Fibroblast of skin of left biceps (primary cell): ENCODE measurements at places on chromosomes 5 and 9.
A peak's percentile ranks its signal among the peaks of the same experiment; 100 is the strongest.

- DNase-seq = no peak
Observed at GRCh38 chr5:74638970-74639806, 1.3 kb downstream of the ENC1 start.

DNA sequence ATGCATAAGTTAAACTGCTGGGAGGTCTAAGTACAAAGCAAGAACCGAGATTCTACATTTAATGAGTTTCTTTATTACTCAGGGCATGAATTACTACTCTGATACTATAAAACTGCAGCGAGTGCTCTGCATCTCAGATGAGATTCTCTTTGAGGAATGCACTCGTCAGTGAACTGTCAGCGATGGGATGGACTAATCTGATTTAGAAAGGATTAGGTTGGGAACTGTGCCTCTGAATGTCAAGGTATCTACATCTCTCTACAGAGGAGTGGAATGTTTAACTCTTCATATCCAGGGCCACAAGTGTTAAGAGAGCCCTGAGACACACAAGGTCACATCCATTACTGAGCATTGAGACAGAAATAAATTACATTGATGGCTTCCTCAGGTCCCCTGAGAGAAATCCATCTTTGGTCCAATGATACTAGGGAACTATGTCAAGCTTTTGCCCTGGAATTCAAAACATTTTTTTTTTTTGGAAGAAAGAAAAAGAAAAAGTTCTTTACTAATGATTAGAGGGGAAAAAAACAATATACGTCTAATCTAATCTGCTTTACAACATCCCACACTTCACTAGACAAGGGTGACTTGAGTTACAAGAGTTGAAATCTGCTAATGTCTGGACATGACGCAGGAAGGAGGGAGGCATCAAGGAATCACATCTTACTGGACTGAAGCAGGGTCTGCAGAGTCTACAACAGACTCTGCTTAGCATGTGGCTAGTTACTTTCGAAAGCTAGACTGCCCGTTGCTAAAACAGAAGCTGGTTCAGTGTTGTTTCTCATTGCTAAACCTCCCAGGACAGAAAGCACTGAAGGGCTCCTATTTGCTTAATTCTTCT lies 270.0 kb upstream of the TLE4 start:
- no peak for DNase-seq

DNA sequence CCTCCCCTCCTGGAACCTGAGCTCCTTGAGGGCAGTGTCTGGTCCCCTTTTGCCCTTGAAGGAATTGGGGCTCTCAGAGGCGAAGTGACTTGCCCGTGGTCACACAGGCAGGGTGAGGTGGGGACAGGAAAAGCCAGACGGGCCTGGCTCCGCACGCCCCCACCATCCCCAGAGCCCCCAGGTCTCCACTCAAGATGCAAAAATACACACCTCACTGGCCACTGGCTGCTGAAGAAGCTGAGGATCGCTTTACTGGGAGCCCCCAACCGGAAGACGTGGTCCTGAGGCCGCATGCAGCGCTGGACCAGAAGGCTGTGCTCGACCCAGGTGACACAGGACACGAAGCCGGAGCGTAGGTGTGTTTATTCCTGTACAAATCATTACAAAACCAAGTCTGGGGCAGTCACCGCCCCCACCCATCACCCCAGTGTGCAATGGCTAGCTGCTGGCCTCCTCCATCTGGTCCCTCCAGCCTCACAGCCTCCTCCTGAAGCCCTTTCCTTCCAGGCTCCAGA lies 7.6 kb upstream of the AK1 start:
- DNase-seq = no peak

DNA sequence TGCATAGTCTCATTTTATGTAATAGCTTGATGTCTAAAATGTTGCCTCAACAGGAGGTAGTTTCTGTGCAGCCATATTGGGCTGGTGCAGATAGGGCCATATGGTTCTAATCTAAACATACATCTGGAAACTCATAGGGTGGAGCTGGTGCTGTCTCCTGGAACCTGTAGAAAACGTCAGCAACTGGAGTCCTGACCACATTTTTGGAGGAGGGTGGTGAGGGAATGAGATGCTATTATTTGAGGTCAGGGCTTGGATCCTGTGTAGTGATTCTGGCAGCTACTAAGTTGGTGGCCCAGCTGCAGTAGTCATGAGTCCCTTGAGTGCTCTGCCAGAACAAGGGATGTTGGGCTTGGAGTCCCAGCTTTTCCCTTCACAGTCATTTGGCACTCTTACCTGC lies 14.1 kb downstream of the MAN2A1 start:
- DNase-seq = peak; percentile 58

DNA sequence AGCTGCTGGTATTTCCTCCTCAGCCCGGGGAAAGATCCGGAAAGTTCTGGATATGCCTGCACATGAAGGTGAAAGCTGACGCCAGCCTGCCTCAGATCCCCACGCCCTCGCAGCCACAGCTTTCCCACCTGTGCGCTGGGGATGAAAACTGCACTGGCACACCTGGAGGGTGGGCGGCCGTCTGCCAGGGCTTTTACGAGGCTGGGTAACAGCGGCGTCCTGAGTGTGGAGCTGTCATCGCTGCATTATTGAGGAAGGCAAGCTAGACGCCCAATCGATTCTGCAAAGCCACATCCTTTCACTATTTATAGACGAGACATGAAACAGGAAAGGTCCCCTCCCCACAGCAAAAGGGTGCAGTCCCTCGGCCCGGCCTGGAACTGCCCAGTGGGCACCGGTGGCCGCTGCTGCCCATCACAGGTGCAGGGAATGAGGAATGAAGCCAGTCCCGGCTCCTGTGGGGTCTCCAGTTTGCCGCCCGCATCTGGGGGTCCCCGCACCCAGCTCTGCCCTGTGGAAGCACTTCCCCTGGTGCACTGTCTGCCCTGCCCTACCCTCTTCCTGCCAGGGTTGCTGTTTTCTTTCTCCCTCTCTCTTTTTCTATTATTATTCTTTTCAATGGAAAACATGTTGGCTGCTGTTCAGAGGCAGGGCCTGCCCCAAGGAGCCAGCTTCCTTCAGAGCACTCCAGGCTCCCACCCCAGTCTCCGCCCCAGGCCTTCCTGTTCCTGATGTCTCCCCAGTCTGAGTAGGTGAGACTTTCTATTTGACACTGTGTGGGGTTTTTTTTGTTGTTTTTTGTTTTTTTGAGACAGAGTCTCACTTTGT lies 7.0 kb downstream of the NOTCH1 start:
- DNase-seq = no peak

GRCh38 chr5:88391991-88392390 lies 123.3 kb upstream of the TMEM161B start:
- DNase-seq = no peak

DNA sequence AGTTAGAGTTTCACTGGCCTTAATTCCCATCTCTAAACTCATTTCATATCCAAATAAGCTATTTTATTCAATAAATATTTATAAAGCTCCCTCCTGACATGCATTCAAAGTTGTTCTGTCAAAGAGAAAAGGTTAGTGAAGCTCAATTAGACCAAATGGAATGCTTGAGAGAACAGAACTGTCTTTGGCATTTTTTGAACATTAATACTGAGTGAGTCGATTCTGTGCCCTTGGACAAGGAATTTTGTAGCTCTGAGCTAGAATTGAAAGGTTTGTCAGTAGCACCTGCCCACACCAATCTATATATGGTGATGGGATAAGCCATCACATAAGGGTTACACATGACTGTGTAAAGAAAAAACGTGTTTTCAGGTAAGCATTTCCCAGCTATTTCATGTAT lies 631.2 kb upstream of the CCNG1 start:
- DNase-seq = no peak

DNA sequence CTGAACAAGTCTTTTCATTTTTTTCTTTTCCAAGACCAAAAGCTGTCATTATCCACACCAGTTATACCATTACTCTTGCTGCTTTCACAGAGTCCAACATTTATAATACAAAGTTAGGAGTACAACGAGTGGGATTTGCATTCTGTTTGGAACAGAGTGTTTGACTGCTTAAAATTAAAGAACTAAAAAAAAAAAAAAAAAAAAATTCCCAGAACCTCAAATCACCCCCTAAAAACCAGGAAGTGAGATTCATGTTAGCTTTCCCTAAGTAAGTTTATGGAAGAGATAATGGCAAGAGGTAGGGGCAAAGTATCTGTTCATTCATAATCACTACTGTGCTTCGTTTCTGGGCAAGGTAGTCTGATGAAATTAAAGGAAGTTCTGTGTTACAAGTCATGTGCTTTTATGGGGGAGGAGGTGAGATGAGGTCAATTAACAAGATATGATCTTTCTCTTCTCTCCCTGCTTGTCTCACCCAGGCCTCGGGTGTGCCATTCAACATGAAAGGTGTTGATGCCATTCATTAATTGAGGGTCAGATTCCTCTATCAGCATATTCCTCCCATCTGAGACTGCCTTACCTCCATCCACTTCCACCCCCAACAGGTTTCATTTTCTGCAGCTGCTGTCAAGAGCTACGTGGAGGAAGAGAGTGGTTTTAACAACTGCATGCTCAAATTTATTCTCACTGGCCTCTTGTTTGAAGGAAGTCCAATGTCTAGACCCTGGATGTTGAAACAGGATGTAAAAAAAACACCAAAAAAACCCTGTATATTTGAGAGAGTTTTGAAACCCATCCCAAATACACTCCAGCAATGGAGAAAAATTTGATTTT lies 58.1 kb downstream of the MARCHF3 start:
- DNase-seq = no peak

DNA sequence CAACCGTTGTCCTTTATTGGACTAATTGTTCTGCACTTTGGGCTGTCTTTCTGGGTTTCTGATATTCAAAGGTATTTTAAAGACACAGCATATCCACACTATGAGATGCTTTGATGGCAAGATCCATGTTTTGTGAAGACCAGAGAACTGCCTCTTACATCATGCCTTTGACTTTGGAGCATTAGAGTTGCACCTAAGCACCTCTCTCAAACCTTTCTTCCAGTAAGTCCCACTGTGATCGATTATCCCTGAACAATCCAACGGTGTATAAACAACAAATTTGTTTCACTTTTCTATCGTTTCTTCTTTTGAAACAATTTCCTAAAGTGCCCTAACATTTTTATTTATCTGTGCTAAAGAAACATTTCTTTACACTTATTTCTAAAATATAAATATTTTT lies 144.4 kb downstream of the KCTD16 start:
- no peak for DNase-seq

GRCh38 chr5:109719978-109720377 lies 30.3 kb downstream of the MAN2A1 start:
- no peak for DNase-seq

- DNase-seq = no peak
Observed at GRCh38 chr9:129330711-129331492, 152.8 kb upstream of the IER5L start.

GRCh38 chr5:135318037-135318436 lies 81.0 kb downstream of the MACROH2A1 start:
- no peak for DNase-seq

DNA sequence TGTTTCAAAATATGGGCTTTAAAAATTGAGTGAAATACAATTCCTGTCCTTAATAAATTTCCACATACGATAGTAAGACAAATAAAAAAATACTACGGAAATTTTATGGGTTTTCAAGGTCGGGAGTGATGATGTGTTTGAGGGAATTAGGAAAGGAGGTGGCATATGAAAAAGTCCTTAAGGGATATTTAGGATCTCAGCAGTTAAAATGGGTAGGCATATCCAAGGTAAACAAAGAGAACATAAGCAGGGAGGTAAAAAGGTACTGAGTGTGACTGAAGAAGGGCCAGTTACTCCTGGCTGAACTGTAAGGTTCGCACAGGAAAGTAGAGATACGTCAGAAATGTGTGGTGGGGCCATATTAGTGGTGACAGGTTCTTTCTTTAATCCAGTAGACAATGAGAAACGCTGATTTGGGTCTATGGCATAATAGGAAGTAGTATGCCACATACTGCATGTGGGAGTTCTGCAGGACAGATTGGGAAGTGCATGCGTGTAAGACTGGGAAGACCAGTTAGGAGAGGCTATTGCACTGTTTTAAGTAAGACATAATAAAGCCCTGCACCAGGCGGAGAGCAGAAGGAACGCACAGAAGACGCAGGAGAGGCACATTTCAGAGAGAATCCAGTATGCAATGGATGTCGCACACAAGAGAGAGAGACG lies 937 bp upstream of the HMGCR start:
- DNase-seq = peak; percentile 54

- no peak for DNase-seq
Observed at GRCh38 chr9:98104445-98104881, 14.6 kb downstream of the TRIM14 start.

DNA sequence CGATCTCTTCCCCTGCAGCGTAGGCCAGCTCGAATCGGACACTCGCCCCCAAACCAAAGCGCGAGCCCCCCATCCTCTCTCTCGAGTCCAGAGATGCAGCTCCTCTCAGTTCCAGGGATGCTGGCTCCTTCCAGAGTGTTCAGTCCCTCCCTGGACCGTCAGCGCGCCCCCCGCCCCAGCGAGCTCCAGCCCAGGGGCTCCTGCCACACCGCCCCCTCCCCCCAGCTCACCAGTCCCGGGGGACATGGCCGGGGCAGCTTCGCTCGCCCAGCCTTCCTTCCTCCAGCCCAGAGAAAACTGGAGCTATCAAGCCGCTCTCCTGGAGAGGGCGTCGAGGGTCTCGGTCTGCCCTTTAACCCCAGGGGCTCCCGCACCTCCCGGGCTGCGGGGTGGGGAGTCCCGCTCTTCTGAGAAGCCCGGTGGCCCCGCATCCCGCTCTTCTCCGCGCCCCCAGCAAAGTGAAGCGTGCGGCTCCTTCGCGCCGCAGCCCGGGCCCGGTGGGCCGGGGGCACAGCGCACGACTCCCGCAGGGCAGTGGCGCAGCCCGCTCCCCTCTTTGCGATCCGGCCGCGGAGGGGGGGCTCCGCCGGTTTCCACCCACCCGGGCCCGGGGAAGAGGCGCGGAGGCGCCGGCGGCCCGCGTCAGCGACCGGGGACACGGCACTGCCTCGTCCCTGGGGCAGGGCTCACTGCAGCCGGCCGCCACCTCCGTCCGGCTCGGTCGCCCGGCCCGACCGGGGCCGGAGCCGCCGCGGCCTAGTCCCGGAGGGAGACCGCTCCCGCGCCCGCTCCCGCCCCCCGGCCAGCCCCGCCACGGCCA lies 587 bp downstream of the MIER3 start:
- DNase-seq = no peak

- DNase-seq = no peak
Observed at GRCh38 chr9:38284039-38284575, 108.4 kb upstream of the ALDH1B1 start.

DNA sequence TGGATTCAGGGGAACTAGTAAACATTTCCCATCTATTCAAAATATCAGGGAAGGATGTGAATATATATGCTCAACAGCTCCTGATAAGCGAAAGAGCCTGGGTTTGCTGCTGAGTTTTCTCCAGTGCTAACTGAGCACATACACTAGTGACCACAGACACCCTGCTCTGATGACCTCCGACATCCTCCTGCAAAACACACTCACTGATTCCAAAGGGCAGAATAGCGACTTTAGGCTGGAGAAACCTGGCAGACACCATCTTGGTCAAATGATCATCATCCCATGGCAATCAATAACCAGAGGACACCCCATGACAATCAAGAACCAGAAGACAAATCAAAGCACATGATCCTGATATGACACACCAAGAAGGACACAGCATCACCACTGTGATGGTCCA lies 9.2 kb upstream of the GADD45G start:
- DNase-seq = no peak

- DNase-seq = no peak
Observed at GRCh38 chr5:55386356-55386755, 78.6 kb downstream of the MTREX start.
